ENCODE measurements at places on chromosomes 6 and 20.
A peak's percentile ranks its signal among the peaks of the same experiment; 100 is the strongest.

GRCh38 chr6:1287103-1287591 lies 24.8 kb upstream of the FOXQ1 start:
- DNase-seq: no peak

GRCh38 chr20:1535420-1536175 lies 21.9 kb downstream of the SIRPD start:
- DNase-seq: peak; percentile 64

- no peak for DNase-seq
Observed at GRCh38 chr20:25249198-25249931, 1.5 kb downstream of the PYGB start.

DNA sequence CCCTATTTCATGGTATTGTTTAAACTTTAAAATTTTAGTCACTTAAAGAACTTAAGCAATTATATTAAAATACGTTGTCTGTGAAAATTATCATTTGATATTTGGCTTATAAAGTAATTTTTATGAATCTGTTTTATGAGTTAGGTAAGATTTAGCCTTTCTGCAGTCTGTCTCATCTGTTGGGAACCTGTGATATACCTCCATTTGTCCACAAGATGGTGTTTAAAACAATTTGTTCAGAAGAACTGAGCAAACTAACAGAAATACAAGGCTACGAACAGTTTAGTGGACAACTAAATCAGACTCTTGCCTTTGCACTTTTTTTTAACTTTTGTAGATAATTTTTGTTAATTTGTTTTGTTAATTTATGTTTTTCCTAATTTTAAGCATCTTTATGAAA lies 92.4 kb downstream of the COL9A1 start:
- DNase-seq: no peak

DNA sequence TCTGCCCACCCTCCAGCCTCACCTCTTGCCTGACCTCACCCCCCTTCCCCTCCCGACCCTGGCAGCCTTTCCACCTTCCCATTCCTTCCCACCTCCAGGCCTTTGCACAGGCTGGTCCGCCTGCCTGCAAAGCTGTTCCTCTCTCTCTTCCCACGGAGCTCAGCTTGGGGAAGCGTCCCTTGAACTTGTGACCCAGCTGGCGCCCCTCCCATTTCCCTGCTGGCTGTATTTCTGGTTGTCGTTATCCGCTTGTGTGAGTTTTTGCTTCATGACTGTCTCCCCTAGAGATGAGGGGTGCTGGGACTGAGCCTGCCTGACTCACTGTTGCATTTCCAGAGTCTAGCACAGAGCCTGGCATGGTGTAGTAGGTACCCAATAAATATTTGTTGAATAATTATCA lies 32.5 kb downstream of the VSTM2L start:
- DNase-seq: peak; percentile 47

GRCh38 chr20:15627501-15627903 lies 945.7 kb downstream of the KIF16B start:
- no peak for DNase-seq

DNA sequence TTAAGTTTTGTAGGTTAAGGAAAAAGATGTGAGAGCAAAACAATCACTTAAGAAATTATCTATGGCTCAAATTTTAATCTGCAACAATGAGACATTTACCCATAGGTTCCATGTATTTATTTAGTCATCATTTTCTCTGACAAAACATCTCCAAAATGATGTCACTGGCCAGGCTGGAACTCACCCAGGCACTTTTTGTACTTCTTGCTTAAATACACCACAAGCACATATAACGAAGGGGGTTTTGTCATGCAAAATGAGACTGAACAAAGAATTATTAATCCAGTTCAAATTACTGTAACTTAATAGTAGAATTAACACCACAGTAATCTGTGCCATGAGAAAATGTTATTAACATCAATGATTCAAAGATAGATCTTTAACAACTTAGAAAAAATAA lies 200.5 kb downstream of the PTPRK start:
- no peak for DNase-seq

GRCh38 chr6:6826095-6826901 lies 237.8 kb downstream of the LY86 start:
- DNase-seq: peak; percentile 77

GRCh38 chr6:41367061-41367460 lies 31.7 kb downstream of the NCR2 start:
- DNase-seq: no peak

DNA sequence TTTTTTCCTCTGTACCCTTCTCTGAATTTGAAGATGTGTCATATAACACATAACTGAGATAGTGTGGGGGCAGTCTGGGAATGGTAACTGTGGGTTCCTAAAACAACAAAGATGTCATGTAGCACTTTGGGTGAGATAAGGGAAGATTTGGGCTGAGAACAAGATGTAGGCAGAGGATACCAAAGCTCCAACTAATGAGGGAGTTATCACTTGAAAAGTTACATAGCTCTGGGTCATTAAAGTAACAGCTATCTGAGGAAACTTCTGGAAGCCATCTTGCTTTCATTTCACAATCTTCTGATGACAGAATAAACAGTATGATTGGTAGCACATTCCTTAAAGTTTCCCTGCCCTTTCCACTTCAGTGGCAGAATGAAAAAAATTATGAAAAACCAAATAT lies 255.4 kb downstream of the TBX18 start:
- DNase-seq: no peak

GRCh38 chr6:46704562-46704961 lies 16.9 kb downstream of the TDRD6 start:
- no peak for DNase-seq

DNA sequence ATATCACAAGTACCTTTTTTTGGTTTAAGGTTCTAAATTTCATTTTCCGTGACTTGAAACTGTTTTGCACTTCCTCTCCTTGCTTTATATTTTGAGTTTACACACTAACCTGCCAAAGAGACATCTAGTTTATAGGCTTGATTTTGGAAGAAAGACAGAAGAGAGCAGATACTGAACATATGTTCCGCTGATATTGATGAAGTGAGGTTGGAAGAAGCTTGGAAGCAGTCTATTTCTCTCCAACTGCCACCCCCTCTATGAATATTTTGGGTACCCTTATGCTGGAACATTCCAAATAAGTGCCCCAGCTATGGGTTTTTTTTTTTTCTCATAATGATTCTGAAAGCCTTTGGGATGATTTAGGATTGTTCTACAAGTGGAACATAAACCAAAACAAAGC lies 150.6 kb downstream of the LAMA2 start:
- DNase-seq: no peak

- DNase-seq: no peak
Observed at GRCh38 chr6:50842861-50843384, 24.3 kb downstream of the TFAP2B start.

GRCh38 chr6:845101-845500 lies 152.2 kb upstream of the EXOC2 start:
- no peak for DNase-seq
